Right cardiac atrium (tissue), 5 donors: ENCODE measurements at places on chromosomes 6 and 20. TPM values are rescaled to one million over a fixed set of nuclear protein-coding genes. Genes with fewer than 3 reads are reported as not detected.

DNA sequence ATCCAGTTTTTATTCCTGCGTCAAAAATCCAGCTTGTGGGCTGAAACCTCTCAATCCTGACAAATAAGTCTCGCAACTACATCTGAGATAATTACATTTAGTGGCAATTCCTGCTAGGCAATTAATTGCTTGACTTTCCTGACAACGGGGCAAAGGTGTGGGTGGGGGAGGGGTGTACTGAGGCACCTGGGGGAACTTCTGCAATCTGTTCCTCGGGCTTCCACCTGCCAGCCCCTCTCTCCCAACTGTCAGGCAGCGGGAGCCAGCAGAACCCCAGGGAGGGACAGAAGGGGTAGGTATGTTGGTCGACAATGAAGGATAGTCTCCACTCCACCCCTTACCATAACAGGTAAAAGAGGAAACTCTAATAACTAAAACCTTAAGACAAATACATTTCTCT lies 6.8 kb downstream of the C6orf52 start:
- no peak for DNase-seq

APOBEC2 gene
- 80.4 TPM for total RNA-seq

GRCh38 chr20:32909451-32909850 lies 50.7 kb downstream of the EFCAB8 start:
- DNase-seq, result no peak

HLA-DQB1 gene
- total RNA-seq, result 14.8 TPM

DNA sequence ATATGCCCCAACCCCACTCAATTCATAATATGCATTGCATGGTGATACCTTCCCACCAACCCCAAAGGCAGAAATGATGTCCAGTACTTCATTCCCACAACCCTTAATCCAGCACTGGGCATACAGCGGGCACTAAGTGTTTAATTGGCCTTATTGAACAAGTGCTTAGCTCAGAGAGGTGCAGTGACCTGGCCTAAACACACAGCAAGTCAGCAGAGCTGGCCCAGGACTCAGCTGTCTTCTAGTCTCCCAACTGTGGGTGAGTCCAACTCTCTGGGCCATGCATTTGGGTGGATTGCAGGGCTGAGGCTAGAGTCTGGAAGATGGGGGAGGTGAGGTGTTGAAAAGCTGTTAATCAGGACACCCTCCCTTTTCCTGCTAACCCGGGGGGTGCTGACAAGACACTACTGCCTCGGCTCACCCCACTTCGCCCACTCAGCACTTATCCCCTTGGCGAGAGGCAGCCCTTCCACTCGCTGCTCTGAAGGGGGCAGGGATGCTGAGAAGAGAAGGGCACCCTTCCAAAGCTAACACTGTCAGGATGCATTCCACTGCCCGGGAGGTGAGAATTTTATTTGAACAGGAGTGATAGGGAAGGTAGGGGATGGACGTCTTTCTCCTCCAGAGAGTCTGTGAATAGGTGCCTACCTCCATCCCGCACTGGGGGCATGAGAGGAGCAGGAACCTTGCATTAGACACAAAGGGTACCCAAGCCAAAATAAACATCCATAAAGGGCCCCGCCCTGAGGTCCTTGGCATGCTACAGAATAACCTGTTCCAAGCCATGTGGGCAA lies 14.2 kb downstream of the KCNK5 start:
- no peak for DNase-seq

GRCh38 chr6:134621858-134622257 lies 303.9 kb upstream of the SGK1 start:
- no peak for DNase-seq

DNA sequence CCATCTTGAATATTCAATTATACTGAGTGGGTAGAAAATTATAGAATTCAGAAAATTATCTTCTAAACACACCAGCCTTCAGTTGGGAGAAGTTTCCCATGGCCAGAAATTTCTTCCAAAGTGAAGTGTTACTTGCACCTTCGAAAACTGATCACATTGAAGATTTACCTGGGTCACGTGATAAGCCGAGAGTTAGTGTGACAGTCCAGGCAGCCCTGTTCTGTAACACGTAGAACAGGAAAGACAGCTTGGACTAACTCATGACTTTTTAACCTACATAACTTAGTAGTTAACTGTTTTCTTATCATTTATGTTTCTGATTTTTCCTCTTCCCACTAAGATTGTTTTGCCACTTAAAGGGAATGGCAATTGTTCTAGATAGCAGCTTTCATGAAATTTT lies 118.3 kb upstream of the MTHFD1L start:
- DNase-seq, result no peak

GRCh38 chr6:36247693-36248092 lies 22.2 kb upstream of the PNPLA1 start:
- no peak for DNase-seq

DNA sequence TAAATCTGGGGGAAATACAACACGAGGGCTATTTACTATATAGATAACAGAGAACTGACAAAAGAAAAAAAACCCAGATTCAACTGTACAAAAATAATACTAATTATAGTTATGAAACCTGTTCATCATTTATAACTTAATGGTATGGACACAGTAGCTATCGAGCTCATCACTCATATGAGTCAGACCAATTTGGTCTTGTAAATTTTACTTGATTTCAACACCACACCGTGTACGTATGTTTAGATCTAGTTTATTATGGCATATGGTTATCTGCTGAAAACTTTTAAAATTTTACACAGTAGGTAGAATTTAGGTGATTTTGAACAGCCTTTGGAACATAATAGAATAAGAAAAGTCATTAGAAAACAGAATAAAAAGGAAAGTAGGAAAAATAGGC lies 5.5 kb downstream of the MYLK4 start:
- DNase-seq, result no peak

DDAH2 gene
- total RNA-seq, result 42.4 TPM

- DNase-seq, result no peak
Observed at GRCh38 chr6:151850479-151851003, 43.1 kb downstream of the ESR1 start.

TBC1D32 gene
- total RNA-seq, result 4.3 TPM

DNA sequence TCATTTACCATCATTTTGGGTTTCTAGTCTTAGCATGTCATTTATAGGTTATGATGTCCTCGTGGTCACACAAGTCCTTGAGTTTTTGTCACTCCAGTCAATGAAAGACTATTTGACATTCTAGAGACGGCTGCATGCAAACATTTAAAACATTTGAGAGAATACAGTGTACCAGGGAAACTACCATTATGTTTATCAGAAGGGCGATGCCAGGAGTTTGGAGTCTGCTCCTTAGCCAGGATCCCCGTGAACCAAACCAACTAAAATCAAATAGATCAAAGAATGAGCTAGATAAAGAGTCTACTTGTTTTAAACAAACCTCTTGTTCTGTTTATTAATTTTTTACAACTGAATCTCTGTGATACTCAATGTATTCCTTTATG lies 122.6 kb downstream of the OLIG3 start:
- no peak for DNase-seq

DNA sequence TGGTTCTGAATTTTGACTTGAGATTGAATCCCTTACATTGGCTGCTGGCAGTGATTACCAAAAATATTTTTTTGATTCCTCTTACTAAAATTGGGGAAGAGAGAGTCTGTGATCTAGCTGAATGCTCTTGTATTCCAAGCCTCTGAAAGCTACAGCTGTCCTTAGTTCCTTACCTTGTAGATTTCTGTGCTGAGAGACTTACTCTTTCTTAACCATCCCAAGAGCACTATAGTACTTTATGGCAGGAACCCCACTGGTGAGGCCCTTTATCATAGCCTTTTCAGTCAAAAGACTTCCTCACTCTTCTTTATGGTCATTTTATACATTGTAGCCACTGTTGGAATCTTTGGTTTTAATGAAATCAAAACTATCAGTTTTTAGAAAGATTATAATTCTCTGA lies 19.1 kb upstream of the ERVFRD-1 start:
- DNase-seq, result no peak

GSTA2 gene
- total RNA-seq, result not detected

DNA sequence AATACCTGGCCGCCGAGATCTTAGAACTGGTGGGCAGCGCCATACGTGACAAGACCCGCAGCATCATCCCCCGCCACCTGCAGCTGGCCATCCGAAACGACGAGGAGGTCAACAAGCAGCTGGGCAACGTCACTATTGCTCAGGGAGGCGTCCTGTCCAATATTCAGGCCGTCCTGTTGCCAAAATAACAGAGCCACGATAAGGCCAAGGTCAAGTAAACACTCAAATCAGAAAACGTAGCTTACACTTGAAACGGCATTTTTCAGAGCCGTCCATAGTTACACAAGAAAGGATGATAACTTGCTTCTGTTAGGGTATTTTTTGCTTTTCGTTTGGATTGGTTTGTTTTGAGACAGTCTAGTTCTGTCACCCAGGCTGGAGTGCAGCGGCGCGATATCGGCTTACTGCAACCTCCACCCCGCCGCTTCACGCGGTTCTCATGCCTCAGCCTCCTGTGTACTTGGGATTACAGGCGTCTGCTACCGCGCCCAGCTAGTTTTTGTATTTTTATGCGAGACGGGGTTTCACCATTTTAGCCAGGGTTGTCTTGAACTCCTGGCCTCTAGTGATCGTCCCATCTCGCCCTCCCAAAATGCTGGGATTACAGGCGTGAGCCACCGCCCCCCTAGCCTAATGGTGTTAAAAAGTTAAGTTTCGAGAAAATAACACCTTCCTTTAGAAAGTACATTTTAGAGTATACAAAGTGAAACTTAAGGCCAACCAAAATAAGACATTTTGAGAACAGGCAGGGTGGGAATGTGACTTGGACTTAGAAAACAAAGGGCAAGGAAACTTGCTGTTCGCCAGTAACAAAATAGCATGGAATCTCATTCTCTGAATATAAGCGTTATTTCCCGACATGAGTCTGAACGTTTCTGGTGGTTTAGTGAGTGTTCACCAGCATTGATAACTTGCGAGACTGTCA lies 42.8 kb upstream of the HFE start:
- DNase-seq, result peak; percentile 51

DNA sequence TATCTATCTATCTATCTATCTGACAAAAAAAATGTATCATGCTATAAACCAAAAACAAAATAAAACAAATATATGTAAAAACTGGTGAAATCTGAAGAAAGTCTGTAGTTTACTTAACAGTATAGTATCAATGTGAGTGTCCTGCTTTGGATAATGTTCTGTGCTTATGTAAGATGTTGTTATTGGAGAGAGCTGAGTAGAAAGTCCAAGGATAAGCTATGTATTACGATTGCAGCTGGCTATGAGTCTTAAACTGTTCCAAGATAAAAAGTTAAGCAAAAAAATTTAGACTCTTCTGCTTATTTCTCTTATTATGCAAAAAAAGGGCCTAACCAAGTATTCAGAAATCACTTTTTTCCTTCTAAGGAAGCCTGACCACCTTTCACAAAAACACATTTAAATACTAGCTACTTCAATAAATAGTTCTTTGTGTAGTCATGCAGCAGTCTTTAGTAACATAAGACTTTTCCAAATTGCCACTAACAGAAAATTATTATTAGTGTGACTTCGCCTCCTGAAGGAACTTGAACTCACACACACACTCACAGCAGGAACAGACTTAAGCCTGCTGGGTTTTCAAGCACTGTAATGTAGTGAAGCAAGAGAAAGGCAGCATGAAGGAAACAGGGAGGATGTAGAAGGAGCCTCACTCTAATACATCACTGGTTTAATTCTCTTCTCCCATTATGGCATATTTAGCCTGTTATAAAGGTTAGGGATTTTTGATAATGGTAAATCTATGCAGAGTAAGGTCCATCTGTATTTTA lies 265.8 kb upstream of the GJE1 start:
- no peak for DNase-seq

DNA sequence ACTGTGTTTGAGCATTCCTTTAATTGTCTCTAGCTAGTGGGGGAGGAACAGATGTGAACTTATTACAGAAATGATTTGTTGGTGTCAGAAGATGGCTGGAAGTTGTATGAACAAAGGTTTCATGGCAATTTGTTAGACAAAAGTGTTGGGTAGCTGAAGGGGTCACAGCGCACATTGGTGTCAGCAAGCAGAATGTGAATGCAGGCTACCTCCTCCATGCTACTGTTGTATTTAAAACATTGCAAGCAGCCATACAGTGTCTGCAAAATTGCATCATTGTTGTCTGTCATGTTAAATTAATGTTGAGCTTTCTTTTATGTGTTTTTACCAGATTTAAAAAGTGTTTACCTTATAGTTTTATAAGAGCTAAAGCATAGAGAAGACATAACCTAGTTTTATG lies 6.2 kb downstream of the LRRC1 start:
- DNase-seq, result no peak

- DNase-seq, result no peak
Observed at GRCh38 chr6:167496707-167497106, 171.8 kb downstream of the TTLL2 start.

DNA sequence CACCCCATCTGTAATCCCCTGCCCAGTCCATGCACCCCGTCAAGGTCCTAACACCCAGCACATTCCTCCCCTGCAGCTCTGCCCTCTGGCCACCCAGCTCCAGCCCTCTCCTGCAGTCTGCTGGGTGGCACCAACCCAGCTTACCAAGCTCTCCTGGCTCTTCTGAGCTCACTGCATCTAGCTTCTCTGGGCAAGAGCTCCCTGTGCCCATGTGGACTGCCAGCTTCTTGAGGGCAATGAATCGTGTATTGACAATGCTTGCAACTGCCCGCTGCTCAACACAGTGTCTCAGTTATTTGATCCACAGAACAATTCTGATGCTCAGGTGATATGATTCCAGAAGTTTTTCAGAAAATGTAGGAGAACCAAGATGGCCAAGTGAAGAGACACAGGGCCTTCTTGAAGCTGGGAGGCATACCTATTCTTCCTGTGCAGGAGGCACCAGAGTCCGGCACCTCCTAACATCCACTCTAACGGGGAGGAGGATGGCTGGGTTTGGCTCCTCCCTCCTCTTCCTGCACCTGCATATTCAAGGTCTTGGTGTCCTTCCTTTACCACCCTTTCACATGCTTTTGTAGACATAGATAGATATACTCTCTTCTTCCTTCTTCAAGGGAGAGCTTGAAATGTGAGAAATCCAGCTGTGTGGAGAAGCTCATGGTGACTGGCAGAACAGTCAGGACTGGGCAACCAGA lies 85.6 kb downstream of the TRERF1 start:
- DNase-seq, result no peak

ZNF334 gene
- 1.3 TPM for total RNA-seq

DNA sequence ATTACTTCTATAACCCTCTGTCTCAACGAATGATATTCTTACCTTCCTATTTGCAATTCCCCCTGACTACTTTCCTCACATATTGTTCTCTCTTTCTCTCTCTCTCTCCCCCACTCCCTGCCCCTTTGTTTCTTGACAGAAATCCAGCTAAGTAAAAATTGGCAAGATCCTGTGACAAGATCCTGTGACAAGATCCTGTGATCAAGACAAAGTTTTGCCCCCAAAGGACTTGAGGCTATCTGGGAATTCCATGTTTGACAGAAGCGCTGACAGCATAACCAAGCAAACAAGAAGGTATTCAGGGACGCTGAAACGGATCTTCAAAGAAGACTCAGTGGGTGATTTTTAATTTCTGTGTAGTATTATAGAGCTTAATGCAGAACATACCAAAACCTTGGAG lies 5.5 kb upstream of the HBS1L start:
- DNase-seq, result no peak
